ENCODE measurements at places on chromosomes 4 and X.

- DNase-seq = no peak
These were observed 3.0 kb downstream of the GPR174 start for GRCh38 chrX:79147477-79147876.

DNA sequence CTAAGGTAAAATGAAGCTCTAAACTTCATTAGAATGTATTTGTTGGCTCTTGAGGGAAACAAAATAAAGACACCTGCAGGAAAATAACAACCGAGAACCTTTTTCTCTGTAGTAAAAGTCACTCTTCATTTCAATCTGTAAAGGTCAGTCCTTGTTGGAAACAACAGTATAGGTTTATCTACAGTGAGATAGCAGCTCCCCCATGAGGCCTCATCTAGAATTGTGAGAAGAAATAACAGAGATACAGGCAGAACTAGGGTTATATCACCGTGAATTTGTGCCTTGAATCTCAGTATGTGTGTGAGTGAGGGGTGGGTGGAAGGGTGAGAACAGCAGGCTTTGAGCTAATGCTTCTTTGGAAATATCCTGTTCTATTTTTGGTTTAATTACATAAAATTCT lies 107.8 kb upstream of the FMR1 start:
- DNase-seq = no peak

GRCh38 chr4:81196126-81196650 lies 18.8 kb downstream of the PRKG2 start:
- no peak for DNase-seq

- DNase-seq = no peak
These were observed 23.9 kb downstream of the SCD5 start for GRCh38 chr4:82774711-82775171.

- no peak for DNase-seq
These were observed 19.3 kb downstream of the NOA1 start for GRCh38 chr4:56958111-56958517.

DNA sequence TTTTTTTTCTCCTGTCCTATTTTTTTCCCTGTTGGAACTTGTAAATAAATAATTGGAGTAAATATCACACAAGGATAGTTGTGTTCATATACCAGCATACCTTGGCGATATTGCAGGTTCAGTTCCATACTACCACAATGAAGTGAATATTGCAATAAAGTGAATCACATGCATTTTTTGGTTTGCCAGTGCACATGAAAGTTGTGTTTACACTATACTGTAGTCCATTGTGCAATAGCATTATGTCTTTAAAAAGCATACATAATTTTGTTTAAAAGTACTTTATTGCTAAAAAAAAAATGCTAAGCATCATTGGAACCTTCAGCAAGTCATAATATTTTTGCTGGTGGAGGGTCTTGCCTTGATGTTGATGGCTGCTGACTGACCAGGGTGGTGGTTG lies 88.6 kb downstream of the GSTCD start:
- DNase-seq = no peak

DNA sequence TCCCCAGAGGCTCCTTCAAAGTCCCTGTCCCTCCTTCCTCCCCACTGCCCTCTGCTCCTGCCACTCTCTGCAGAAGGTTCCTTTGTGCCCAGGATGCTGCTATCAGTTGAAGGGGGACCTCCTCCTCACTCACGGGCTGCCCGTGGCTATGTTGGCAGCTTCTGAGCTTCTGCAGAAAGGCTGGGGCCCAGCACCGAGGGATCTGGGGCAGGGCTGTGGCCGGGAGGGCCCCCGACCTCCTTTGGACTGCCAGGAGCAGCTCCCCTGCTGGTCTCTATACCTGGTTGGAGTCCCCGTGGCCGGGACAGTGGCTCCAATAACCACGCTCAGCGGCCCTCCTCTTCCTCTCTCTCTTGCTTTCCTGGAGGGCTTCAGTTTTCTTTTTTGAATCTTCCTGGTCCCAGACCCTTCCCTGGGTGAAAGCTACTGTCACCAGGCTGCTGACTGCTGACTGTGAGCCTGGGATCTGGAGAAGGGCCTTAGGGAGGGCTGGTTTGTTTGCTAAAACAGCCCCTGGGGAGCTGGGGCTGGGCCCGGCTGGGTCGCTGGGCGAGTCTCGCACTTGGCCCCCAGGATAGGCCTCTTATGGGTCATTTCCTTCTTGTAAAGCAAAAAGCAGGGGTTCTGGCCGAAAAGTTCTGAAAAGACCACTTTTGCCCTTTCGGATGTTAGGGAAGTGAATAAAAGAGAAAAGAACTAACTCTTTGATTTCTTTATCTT lies 46.9 kb downstream of the SORCS2 start:
- DNase-seq = no peak

- DNase-seq = no peak
These were observed 53.8 kb upstream of the ABCG2 start for GRCh38 chr4:88212253-88212561.

GRCh38 chrX:85020216-85020615 lies 16.5 kb downstream of the APOOL start:
- no peak for DNase-seq

DNA sequence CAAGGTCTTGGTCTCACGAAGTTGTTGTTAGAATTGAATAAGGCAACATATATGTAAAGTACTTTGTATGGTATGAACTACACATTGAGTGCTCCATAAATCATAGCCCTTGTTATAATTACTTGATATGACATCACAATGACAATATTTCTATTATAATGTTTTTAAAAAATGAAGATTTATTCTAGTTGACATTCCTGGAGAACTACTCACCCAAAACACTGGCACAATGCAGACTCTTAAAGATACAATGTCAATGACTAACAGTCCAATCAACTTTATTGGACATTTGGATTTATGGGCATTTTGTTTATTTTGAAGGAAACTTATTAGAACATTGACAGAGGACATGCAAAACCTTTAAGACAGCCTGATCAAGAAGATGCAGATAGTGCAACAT lies 55.3 kb downstream of the ASB9 start:
- DNase-seq = no peak

All from naive B cell (primary cell).